ENCODE measurements at places on chromosomes 4 and X.

GRCh38 chr4:87268411-87268810, 48.0 kb upstream of the KLHL8 start:
- DNase-seq = no peak

DNA sequence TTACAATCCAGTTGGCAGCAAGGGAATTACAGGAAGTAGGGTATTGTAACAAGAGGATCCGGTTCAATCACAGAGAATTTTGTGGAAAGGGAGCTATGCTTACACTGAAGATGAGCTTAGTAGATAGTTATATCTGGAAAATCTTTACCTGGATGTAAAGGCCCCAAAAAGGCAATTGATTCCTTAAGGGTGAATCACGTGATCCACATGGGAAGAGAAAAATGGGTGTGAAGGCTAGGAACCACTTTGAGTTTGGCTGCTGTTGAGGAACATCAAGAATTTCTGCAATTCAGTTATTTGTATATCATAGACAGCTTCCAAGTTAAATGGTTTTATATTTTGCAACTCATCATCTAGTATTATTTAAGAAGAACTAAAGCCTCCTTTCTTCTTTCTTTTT, 194.0 kb upstream of the ARHGAP24 start:
- DNase-seq = no peak

- DNase-seq = no peak
Measured at GRCh38 chr4:952881-953573, 20.3 kb downstream of the DGKQ start.

DNA sequence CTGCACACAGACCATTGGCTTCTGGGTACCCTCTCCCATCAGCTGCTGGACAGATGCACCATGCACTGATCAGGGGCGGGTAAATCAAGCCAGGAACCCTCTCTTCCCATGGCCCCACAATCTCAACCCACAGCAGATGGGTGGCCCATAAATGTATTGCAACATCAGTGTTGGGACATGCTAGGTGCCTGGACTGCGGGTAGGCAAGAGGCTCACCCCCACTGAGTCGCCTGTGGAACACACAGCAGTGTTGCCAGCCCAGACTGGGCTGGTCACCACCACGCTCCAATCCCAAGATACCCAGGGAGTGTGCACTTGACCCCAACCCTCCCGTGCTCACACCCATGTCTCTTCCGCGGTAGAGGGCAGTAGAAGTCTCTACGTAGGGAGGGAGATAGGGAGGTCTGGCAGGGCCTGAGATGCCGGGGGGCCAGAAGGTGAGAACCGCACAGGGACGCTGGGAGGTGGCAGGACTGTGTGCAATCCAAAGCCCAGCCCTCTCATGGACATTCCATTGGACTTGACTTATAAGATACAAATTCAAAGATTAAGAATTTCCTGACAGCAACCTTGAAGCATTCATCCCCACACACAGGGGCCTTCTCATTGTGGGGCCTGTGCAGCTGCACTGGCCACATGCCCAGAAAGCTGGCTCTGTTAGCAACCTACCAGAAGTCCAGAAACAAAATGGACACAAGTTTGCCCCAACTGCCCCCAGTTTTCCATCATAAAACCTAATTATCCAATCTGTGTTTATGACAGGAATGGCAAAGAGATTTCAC, 183.7 kb downstream of the NSUN7 start:
- no peak for DNase-seq

GRCh38 chrX:68719181-68719903, 71.9 kb downstream of the STARD8 start:
- DNase-seq = no peak

DNA sequence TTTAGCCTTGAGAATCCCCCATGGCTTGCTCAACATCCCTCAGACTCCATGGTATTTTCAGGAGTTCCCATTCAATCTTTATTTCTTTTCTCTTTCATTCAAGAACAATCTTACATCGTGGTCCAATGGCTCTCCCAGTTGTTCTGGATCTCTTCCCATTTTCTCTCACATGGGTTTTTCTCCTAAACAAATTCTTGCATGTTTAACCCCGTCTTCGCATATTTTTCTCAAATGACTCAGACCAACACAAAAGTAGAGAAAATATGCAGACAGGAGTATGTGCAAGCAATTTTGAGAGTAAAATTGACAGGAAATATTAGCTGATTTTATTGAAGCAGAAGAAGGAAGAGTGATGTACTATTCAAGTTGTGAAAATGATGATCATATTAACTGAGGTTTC, 396.4 kb upstream of the TRAM1L1 start:
- DNase-seq = no peak

- no peak for DNase-seq
Measured at GRCh38 chr4:128107766-128108165, 46.7 kb downstream of the LARP1B start.

DNA sequence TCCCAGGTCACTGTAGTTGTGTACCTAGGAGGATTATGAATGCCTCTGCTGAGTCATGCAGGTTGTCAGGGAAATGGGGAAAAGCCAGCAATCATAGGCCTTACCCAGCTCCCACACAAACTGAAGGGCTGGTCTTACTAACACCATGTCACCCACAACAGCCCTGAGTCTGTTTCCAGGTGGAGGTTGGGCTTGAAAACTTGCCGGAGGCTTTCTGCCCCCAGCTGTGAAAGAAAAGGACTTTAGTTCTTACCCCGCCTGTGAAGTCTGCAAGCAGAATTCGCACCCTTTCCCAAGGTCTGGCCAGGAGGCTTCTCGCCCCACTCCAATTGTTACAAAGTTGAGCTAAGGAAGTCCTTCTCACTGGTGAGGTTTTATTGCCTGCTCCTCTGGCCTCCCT, 143.9 kb downstream of the RPS6KA6 start:
- no peak for DNase-seq

DNA sequence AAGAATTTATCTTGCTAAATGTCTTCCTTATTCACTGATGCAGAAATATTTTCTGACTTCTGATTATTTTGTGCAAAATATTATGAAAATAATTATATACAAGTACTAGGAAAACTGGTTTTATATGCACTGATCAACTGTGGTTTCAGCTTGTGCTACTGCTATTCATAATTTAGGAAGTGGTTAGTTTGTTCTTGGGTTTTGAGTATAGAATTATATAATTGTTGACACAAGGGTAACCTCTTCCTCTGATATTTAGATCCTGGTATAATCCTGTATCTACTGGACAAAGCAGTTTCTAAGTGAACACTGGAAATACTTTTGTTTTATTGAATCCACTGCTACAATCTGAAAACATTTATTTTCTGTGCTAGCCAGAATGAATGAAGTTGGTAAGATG, 182.8 kb downstream of the PDGFC start:
- DNase-seq = no peak

DNA sequence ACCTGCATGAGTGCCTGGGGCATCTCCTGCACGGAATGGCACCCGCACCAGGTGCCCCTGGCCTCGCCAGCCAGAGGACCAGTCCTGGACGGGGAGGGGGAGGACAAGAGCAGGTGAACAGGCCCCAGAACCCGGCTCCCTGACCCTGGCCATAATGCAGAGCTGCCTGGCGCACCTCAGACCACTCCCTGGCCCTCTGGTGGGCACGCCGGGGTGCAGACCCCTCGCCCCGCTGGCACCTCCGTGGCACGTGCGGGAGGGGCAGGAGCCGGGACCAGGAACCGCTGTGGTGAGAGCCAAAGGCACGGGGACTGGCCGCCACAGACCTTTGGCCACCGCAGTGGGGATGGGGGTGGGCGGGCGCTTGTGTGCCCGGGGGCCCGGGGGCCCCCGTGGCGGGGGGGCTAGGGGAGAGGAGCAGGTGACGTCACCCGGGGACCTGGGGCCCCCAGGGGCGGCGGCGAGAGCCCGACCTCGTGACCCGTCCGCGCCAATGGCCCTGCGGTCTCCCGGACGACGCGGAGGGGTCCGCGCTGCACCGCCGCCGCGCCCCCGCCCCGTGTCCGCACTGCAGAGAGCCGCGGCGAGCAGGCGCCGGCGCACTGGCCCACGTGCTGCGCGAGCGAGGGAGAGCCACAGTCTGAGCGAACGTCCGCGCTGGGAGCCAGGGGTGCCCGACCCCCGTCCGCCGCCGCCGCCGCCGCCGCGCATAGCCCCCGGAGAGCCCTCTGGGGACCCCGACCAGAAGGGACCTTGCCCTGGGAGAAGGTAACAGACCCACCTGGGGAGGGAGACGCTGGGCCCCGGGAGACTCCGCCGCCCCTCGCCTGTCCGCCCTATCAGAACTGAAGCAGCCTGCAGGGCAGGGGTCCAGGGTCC, at the start of gene PNMA3:
PNMA3 (plus strand) TSS at position 600 of the 879 bp plus-strand sequence. CDS start 586 bp downstream, outside the sequence.
- DNase-seq = no peak
